Right ventricle myocardium superior (tissue), 1 donor: ENCODE measurements at places on chromosomes 16 and 17. TPM values are rescaled to one million over a fixed set of nuclear protein-coding genes. Genes with fewer than 3 reads are reported as not detected.

DNA sequence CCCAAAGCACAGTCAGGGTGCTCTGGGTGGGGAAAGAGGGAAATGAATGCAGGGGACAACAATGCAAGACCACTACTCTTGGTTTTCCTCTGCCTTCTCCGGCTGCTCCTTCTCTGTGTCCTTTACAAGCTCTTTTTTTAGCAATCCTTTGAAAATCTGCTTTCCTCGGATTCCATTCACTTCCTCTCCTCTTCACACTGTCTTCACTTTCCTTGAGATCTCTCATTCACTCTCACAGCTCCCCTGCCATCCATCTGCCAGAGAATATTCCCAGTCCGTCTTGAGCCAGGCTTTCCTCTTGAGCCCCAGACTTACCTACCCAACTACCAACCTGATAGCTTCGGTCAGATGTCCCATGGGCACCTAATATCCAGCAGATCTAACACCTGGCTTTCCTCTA lies 11.0 kb upstream of the SPOP start:
- DNase-seq, result no peak

GRCh38 chr16:19588661-19589060 lies 33.2 kb downstream of the VPS35L start:
- no peak for DNase-seq

- DNase-seq, result no peak
These were observed 72.7 kb downstream of the GNAO1 start for GRCh38 chr16:56263711-56264608.

DNA sequence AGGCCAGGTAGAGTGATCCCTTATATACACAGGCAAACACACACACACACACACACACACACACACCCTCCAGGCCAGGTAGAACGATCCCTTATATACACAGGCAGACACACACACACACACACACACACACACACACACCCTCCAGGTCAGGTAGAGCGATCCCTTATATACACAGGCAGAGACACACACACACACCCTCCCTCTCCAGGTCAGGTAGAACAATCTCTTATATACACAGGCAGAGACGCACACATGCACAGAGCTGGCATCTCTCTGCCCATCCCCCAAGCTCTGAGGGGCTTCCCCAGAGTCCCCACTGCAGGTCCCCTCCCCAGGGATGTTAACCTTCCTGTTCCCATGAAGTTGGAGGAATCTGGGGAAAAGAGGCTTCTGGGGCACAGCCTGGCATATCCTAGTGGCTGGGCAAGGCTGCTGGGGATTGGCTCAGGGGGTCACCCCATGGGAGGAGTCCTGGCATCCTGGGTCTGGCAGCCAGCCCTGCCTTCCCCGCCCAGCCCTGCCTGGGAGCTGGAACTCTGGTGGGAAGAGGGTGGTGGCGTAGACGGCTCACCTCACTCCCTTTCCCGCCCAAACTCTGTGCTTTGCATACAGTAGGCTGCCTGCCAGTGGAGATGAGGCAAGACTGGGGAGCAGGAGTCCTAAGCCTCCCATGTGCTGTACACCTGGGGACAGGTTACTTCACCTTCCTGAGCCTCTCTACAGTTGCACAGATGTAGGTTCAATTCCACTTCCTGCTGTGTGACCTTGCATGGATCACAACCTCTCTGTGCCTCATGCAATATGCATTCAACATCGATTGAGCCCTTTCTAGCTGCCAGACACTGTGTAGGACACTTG lies 41.8 kb downstream of the TEKT5 start:
- no peak for DNase-seq

DNA sequence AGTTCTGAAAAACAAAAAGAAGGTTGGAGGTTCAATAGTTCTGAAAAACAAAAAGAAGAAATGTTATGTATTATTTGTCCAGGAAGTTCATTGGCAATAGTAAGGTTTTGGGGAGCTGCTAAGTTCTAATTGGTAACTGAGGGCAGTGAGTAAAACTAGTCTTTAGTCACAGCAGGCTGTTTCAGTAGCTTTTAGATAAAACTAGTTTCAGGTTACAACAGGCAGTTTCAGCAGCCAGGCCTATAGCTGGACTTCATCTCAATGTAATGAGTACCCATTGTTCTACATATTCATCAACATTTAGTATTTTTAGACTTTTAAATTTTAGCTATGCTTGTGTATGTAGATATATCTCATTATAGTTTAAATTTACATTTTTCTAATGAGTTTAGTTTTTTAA lies 639.3 kb downstream of the TOX3 start:
- no peak for DNase-seq

- no peak for DNase-seq
These were observed 4.2 kb downstream of the METRNL start for GRCh38 chr17:83083368-83084201.

The HASPIN gene
- 0.13 TPM for total RNA-seq

- peak; percentile 73 for DNase-seq
These were observed 58.0 kb upstream of the GSE1 start for GRCh38 chr16:85554889-85555718.

The KRT24 gene
- total RNA-seq, result not detected

The AGRP gene
- not detected for total RNA-seq

GRCh38 chr17:31580706-31581490 lies 189.4 kb downstream of the RAB11FIP4 start:
- DNase-seq, result peak; percentile 89

DNA sequence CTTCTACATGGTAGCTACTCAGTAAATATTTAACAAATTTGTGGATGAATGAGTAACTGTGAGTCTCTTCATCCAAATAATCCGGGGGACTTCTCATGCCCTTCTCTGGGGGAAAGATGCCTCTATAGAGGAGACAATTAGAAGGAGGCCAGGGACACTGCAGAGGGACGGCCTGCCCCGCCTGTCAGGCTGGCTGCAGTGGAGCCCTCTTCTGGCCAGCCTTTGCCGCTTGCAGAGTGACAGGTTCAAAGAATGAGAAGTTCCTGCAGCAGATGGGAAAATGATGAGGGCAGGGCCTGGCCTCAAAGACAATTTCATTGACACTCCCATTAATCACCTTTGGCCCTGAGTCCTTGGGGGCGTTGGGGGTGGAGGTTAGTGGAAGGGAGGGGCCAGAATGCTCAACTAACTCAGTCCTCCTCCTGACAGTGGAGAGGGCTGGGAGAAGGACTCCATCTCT lies 339.0 kb downstream of the MAF start:
- DNase-seq, result peak; percentile 69

DNA sequence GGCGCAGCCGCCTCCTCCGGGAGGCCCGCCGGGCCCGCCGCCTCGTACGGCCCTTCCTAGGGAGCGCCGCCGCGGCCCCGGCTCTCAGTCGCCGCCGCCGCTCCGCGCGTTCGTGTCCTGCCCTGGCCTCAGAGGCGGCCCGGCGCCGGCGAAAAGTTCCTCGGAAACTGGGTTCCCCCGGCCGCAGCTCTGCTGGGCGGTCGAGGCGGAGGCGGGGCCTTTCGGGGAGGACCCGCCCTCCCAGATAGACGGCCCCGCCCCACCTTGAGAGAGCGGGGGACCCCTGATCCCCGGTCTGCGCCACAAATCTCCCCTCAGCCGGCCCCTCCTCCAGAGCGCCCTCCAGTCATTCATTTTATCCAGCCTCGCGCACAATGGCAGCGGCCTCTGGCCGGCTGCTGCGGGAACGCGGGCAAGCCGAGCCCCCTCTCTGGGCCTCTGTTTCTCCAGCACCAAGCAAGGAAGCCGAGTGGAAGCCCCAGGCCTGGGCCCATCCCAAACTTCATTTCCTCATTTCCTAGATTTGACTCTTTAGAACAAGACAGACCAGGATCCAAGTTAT lies at the start of gene SREBF1:
Gene SREBF1, minus strand, starts transcription at position 169 of the 562 bp plus-strand sequence. CDS start 169 bp downstream, outside the sequence.
- DNase-seq, result peak; percentile 80

- DNase-seq, result no peak
These were observed 232.4 kb downstream of the CCDC182 start for GRCh38 chr17:57512691-57513090.

DNA sequence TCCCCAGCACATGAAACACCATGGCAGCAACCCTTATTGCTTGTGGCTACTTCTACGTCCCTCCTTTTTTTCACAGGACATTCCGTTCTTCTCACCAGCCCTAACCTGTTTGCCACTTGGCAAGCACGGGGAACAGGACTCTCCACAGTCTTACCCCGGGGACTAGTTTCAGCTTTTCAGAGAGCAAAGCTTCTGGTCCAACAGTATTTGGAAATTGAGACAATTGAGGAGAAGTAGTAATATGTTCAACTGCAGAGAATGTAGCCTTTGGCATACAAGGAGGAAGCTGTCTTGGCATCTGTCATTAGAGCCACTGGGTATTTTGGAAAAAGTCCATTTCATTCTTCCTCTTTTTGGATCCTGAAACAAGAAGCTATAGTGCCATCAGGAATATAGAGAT lies 65.7 kb downstream of the MAP2K6 start:
- peak; percentile 50 for DNase-seq

The CACNG5 gene
- total RNA-seq, result not detected

GRCh38 chr16:2874912-2875362 lies 8.1 kb upstream of the FLYWCH2 start:
- peak; percentile 90 for DNase-seq

The TBC1D3H gene
- total RNA-seq, result not detected

DNA sequence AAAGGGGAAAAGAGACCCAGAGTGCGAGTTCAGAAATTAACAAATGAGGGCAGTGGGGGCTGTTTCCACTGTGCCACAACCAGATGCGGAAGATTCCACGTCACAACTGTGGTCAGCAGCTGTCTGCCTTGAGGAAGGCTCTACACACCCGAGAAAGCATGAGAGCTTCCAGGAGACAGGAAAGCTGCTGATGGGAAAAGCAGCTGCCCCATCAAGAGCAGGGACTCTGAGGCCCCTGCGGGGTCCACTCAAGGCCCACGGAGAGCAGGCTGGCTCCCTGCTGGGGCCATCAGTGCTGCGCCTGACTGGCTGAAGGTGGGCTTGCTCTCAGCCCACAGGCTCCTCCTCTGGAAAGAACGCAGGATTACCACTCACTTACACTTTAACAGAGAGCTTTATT lies 14.8 kb upstream of the TRAP1 start:
- DNase-seq, result peak; percentile 9
